ENCODE measurements at places on chromosomes 7 and 10.

DNA sequence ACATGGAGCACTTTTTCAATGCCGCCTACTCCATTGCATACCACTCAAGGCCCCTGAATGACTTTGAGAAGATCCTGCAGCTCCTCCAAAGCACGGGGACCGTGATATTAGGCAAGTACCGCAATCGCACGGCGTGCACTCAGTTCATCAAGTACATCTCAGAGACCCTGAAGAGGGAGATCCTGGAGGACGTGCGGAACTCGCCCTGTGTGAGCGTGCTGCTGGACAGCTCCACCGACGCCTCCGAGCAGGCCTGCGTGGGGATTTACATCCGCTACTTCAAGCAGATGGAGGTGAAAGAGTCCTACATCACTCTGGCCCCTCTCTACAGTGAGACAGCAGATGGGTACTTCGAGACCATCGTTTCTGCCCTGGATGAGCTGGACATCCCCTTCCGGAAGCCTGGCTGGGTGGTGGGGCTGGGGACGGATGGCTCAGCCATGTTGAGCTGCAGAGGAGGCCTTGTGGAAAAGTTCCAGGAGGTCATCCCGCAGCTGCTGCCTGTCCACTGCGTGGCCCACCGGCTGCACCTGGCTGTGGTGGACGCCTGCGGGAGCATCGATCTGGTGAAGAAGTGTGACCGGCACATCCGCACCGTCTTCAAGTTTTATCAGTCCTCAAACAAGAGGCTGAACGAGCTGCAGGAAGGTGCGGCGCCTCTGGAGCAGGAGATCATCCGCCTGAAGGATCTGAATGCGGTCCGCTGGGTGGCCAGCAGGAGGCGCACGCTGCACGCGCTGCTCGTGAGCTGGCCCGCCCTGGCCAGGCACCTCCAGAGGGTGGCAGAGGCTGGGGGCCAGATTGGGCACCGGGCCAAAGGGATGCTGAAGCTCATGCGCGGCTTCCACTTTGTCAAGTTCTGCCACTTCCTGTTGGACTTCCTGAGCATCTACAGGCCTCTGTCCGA is 12.7 kb upstream of the ATP6V0E2 start:
- no peak for DNase-seq

DNA sequence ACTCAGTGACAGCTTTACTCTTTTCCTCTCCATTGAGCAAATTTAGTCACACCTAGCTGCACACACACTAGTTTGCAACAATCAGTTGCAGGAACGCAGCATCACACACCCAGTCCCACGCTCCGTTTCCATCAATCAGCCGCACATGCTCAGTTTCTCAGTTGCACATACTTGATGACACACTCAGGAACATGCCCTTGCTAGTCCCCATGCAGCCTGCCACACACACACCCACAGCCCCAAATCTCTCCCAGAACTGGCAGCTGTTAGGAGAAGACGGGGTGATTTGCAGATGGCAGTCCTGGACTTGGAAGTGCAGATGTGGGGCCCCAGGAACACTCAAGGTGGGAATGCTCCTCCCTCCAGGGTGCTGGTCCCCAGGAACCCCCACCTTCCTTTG is 7.7 kb downstream of the LBX1 start:
- no peak for DNase-seq

GRCh38 chr7:41928781-41929180 is 225.9 kb upstream of the INHBA start:
- no peak for DNase-seq

DNA sequence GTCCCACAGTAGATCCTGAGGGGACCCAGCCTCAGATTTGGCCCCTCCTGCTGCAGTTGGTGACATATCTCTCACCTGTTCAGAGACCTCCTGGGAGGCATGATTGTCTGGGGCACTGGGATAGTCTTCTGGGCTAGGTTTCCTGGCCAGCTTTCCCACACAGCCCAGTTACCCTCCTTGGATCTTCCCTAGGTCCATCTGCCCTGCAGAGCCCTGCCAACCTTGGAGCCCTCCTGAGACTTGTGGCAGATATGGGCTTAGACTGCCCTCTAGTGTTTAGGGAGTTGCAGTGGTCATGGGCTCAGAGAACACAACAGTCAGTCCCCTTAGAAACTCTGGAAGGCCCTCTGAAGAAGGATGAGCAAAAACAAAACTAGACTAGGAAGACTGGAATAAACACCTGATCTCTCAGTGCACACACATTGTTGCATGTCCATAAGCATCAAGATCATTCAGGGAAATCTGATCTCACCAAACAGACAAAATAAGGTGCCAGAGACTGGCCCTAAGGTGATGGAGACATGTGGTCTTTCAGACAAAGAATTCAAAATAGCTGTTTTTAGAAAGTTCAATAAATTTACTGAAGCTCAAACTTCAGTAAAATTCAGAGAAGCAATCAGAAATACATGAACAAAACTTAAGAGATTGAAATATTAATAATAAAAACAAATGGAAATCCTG is 324.6 kb downstream of the ATRNL1 start:
- no peak for DNase-seq

DNA sequence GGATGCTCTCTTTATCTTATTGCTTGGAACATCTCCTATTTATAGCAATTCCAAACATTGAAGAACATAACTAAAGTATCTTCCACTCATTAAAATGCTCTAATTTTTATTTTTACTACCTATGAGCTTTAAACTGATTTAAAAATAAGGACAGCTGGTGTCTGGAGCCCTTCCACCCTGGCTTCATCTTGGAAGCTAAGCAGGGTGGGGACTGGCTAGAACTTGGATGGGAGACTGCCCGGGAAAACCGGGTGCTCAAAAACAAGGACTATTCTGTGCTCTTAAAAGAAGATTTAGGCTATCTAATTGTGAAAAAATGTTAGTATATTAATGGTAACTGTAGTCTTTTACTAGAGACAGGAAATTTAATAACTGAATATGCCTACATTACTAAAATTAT is 69.2 kb downstream of the ARMC3 start:
- DNase-seq = no peak

- DNase-seq = no peak
Measured at GRCh38 chr7:148967032-148967372, 61.3 kb downstream of the PDIA4 start.

GRCh38 chr7:70502117-70502863 is 629.7 kb upstream of the GALNT17 start:
- DNase-seq = no peak

DNA sequence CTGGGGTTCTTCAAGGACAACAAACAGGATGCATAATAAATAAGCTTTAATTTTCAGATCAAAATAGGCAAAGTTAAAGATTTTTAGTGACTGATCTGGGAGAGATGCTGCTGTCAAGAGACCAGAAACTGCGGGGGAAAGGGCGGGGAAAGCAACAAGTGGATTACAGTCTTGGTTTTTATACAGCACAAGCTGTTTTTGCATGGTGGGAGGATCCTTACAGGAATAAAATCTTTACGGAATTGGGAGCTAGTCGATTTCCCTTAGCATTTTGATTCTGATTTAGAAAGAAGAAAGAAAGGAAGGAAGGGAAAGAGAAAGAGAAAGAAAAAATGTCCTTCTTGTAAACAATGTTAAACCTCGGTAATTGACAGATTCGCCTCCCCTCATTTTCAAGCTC is 242.3 kb upstream of the SP8 start:
- DNase-seq = no peak

DNA sequence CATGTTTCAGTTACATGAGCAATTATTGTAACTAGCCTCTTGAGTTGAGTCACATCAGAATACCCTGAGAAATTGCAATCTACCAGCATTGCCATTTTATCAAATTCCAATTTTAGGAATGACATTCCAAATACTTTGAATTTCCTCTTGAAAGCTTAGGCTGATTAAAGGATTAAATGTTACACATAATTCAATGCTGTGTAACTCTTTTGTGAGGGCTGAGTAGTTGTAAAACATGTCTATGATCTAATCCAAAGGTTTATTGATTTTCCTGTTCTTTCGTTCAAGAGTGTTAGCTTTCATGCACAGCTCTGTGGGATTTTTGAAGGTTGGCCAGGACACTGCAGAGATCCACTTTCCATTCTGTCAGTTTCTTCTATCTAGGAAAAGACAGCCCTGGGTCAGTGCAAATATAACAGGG is 193.1 kb downstream of the SORCS1 start:
- no peak for DNase-seq

DNA sequence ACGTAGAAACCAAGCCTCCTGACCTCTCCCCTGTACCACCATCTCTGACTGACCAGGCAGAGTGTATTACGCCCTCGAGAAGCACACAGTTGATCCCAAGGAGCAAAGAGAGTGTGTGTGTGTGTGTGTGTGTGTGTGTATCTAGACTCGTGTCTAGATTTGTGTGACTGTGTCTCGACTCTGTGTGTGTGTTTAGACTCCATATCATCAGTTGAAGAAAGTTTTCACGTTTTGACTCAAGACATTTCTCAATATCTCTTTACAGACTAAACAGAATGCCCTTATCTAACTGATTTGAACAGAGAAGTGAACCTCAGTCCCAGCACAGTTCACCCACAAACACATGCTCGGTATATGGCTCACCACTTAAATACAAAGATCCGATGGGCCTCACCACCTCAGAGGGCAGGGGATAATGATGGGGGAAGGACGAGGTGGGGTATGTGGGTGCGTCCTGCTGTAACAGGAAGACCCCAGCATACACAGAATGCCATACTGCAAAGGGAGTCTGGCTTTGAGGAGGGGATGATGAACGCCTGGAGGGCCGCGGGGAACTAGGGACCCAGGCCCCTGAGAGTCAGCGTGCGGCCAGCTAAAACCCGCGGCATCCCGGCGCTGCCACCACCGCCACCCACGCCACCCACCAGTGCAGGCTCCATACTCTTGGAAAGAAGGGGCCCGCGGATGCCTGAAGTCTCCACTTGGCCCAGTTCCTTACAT is 780 bp downstream of the ALDH18A1 start:
- no peak for DNase-seq

DNA sequence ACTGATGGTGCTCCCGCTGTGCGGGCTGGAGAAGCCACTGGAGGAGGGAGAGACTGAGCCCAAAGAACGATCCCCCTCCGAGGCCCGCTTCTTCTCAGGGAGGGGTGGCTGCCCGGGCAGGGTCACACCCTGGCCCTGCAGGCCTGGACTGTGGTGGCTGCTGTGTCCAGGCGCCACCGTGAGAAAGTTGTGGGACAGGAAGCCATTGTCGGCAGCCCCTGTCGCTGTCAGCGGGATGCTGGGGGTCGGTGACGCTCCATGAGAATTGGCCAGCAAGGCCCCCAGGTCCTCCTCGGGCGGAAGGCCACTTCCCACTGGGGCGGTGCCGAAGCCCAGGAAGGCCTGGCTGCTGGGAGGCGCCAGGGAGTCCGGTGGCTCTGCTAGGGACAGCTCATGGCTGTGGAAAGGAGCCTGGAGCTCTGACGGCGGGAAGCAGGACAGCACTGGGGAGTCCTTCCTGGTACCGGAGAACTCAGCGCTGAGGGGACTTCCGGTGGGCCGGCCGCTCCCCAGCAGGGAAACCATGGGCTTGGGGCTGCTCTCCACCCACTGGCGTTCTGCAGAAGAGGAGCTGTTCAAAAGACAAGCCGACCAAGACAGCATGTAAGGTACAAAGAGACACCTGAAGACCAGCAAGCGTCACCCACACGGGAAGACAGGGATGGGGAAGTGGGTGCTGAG is 278.8 kb downstream of the TNS3 start:
- no peak for DNase-seq

DNA sequence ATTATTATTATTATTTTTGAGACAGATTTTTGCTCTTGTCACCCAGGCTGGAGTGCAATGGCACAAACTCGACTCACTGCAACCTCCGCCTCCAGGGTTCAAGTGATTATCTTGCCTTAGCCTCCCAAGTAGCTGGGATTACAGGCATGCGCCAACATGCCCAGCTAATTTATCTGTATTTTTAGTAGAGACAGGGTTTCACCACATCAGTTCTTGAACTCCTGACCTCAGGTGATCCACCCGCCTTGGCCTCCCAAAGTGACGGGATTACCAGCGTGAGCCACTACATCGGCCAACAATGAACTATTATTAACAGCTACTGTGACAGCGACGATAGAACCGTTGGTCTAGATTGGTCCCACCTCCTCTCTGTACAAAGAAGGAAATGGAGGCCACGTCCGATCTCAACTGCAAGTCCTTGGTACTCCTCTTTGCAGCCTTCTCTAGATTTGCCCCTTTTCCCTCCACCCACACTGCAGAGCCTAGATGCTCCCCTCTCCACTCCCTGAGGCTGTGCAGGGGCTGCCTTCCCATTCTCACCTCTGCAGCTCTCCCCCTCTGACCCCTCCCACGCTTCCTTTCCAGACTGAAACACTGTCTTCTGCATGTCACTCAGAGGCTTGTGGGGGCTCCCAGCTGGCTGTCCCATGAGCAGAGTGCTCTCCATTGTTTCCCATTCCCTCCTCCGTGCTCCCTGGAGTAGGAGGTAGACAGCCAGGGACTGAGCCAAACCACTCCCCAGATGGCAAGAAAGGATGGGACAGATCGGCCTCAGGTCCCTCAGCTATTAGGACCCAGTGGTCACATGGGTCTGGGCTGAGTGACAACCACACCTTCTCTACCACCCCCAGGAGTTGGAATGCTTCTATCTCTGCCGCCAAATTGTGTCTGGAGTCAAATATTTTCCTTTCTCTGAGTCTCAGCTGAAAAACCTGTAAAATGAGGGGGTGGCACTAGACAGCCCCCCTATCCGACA is 2.3 kb downstream of the LOXL4 start:
- no peak for DNase-seq

DNA sequence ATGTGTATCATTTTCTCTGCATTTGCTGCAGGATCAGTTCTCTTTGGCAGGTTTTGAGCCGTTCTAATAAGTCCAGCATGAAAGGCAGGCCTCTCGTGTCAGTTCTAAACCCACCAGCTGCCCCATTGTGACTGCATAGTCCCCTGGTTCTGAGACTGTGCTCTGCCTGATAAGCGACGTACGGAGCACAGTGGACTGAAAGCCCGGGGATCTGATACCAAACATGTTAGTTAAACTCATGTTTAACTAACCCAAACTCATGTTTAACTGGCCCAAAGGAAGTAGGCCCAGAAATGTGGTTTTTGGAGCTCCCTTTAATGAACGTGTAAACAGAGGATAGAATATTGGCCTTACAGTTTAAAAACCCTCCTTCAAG is 98.0 kb upstream of the PDCD4 start:
- no peak for DNase-seq

Measured in activated T-helper 1 cell treated with anti-CD3 and anti-CD28 coated beads, Interleukin-2, amount 50 U/mL, for 16 hours (primary cell).